ENCODE measurements at places on chromosomes 4 and X.

- no peak for DNase-seq
These were observed 32.2 kb downstream of the CFAP299 start for GRCh38 chr4:80367737-80368136.

DNA sequence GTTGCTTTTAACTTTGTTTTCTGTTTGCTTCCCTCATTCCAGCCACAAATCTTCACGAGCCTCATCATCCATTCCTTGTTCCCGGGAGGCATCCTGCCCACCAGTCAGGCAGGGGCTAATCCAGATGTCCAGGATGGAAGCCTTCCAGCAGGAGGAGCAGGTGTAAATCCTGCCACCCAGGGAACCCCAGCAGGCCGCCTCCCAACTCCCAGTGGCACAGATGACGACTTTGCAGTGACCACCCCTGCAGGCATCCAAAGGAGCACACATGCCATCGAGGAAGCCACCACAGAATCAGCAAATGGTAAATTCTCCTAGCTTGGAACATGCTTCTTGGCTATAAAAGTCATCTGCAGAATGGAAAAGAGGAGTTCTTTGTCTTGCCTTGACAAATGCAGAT lies 12.6 kb downstream of the AMTN start:
- DNase-seq = no peak

DNA sequence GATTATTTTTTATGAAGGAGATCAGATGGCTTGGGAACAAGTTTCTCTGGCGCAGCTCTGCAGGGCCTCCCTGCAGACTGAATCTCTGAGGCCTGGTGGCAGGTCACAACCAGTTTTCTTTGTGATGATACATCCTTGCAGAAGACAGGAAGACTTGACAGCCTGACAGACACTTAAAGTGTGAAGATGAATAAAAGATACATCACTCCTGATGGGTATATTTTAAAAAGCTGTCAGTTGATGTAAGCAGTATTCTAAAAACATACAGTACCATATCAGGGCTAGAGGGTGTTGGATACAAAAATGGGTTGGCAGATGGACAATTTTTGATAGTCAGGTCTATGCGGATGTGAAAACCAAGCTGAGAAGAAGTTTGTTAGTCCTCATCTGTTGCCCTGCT lies 239.5 kb downstream of the LHFPL1 start:
- no peak for DNase-seq

- no peak for DNase-seq
These were observed 141.1 kb upstream of the KIT start for GRCh38 chr4:54516556-54517215.

GRCh38 chrX:50726296-50726695 lies 87.7 kb downstream of the SHROOM4 start:
- no peak for DNase-seq

DNA sequence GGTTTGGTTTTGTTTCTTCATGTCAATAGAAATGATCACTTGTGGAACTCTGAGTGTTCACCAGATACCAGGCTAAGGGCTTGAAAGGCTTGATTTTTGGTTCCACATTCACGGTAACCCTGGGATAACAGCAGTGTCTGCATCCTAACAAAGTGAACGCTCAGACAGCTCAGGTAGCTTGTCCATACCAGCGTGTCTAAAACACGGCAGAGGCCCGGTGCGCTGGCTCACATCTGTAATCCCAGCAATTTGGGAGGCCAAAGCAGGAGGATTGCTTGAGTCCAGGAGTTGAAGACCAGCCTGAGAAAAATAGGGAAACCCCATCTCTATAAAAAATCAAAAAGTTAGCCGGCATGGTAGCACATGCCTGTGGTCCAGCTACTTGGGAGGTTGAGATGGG lies 49.0 kb downstream of the HTRA3 start:
- no peak for DNase-seq

GRCh38 chr4:101850698-101851097 lies 60.2 kb downstream of the BANK1 start:
- DNase-seq = no peak

- DNase-seq = no peak
These were observed 608.1 kb upstream of the AADAT start for GRCh38 chr4:170697845-170698244.

- DNase-seq = no peak
These were observed 498.0 kb upstream of the BOD1L1 start for GRCh38 chr4:14125375-14126129.

DNA sequence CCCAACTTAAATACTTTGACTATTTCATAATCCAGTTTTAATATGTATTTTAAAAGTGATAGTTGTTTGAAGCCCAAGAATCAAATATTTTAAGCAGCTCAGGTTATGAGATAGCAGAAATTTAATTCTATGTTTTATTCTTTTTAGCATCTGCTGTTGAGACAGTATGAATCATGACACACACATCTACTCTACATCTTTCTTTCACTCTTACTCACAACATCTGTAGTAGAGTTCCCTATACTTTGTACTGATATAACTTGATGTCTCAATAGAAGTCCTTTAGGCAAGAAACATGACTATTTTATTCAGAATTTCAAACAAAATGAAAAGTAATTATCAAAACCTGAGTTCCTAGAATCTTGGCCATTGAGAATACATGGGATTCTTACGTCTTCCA lies 187.9 kb upstream of the GNPDA2 start:
- no peak for DNase-seq

- no peak for DNase-seq
These were observed 472.5 kb upstream of the RPS6KA3 start for GRCh38 chrX:20739038-20739745.

DNA sequence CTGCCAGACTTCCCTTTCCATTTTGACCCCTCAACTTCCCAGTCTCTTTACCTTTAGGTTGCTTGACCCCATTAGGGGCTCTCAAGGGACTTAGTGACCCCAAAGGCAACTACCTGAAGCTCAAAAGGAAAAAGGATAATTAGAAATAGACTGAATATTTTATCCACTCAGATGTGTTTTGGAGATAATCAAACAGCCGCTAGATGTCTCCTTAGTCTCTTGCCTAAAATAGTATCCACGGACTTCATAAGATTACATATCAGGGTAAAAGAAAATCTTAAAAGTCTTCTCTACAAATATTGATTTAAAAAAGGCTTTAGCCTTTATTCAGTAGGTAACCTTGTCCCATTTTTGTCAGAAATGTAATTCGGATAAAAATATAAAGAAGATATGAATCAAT lies 21.0 kb upstream of the RHOXF2 start:
- DNase-seq = no peak

GRCh38 chr4:180518906-180519305 lies 1724.3 kb upstream of the TENM3 start:
- no peak for DNase-seq

DNA sequence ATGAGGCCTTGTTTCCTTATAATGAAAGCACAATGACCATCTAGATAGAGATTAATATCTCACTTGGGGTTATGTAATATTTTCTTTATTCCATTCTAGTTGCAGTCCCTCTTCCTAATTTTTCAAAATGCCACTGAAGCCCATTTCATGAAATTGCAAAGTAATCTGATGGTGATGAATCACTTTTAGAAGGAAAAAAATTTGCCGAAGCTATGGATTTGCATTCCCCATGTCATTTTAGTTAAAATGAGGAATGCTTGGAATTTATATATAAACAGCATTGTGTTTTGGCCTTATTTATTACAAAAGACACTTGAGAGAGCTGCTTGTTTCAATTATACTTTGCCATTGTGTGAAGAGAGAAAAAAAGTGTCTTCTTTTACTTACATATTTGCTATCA lies 241.7 kb upstream of the TEX13A start:
- DNase-seq = no peak

DNA sequence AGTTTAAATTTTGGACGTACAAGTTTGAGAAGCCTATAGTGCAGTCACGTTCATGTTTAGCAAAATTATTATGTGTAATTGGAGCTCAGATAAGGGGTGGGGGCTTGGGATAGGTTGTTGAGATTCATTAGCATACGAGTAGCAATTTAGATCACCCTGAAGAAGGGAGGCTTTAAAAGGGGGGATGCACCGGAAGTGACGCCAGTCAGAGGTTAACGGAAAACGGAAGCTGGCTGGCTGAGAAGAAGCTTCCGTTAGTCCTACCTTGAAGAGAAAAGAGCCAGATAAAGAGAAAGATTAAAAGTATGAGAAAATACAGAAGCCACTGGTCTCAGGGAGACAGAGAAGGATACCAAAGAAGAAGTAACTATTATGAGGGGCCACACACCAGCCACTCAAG lies 1.1 kb upstream of the NXT2 start:
- no peak for DNase-seq

- no peak for DNase-seq
These were observed 614.5 kb upstream of the LCORL start for GRCh38 chr4:18636001-18636585.

DNA sequence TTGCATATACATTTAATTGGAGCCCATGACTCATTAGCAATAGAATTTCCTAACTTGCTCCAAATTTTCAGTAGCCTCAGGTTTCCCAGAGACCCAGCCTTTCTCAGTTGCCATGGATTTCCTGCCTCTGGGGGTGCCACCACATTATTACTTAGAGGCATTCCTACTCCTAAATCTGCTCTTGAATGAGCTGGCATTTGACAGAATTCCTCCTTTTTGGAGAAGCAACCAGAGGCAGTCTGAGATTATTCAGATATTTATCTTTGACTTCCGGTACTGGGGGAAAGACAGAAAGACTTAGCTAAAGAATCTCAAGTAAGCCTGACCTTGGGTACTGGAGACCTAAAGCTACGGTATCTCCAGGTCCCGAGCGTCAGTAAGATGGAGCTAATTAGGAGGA lies 76.3 kb downstream of the DCHS2 start:
- DNase-seq = no peak

GRCh38 chr4:185222598-185222997 lies 13.2 kb downstream of the SNX25 start:
- no peak for DNase-seq

DNA sequence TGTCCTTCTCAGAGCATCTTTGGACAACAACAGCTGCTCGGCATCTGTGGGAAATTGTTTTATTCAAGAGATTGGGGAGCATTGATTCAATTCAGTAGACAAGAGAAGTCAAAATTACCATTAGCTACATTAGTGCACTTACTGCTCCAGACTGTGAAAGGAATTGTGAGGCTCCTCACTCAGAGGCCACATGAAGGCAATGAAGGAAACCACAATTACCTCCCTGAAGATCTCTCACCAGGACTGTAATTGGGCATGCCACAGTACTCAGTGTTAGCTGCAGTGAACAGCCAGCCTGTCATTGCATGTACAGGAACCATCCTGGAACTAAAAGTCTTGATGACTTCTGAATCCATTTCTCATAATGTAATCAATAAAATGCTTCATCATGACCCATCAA lies 144.8 kb downstream of the PPA2 start:
- no peak for DNase-seq

DNA sequence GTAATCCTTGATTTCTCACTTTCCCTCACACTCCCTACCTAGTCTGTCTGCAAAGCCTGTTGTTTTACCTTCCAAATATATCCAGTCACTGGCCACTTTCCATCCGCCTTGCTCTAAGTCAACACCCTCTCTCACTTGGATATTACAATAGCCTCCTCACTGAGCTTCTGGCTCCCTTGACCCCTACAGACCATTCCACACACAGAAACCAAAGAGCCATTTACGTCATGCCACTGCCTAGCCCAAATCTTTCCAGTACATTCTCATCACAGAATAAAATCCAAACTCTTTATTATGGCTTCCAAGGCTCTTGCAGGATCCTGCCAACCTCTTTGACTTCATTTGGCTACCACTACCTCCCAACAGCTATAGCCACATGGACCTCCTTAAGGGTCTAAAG lies 25.7 kb upstream of the ARHGEF9 start:
- no peak for DNase-seq

DNA sequence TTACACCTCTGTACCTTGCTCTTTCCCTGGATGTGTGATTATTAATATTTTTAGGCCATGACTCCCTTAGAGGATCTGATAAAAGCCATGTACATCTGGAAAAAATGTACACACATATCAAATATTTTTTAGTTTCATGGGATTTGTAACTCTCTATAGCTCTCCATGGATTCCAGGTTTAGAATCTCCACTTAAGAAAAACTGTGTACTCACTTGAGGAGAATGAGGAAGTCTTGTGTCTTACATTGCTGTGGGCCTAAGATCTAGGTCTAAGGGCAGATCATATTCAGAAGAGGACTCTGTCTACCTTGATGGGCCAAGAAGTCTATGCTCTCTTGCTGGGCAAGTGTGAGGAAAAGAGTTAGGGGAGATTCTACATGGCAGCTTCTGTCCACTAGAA lies 98.0 kb downstream of the RRAGB start:
- DNase-seq = no peak

DNA sequence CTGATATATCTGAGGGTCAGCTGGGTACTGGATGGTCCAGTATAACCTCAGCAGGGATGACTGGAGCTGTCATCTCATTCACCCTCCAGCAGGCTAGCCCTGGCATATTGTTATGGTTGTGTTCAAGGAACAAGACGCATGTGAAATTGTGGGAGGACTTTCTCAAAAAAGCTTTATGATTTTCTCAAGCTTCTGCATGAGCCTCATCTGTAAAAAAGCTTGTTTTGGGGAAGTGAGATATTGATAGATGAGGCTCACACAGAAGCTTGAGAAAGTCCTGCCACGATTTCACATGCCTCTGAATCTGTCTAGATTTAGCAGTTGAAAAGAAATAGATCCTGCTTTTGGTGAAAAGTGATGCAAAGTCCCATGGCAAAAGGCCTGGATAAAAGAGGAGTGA lies 93.4 kb downstream of the SPCS3 start:
- DNase-seq = no peak

- no peak for DNase-seq
These were observed 3.0 kb downstream of the GIMD1 start for GRCh38 chr4:106365613-106366012.
